Regular cardiac myocyte (primary cell): ENCODE measurements at places on chromosomes 13 and 19. TPM values are rescaled to one million over a fixed set of nuclear protein-coding genes. Genes with fewer than 3 reads are reported as not detected.

Gene FCGBP
- 0.38 and 0.85 TPM in 2 replicates for total RNA-seq

Gene HSD17B14
- 0.38 and 2.5 TPM in 2 replicates for total RNA-seq

Gene ZNF560
- total RNA-seq: 2.7 and 3.4 TPM in 2 replicates

Gene FXYD3
- total RNA-seq: 0.38 TPM in 1 of 2 replicates, not detected in the other

Gene FXYD1
- total RNA-seq: 0.58 and 1.4 TPM in 2 replicates

Gene DKKL1
- total RNA-seq: not detected in 2 replicates

Gene IGFL1
- total RNA-seq: not detected in 2 replicates

Gene MED25
- total RNA-seq: 14.0 and 14.1 TPM in 2 replicates

Gene PRSS57
- total RNA-seq: not detected in 2 replicates

Gene ZNF544
- total RNA-seq: 42.0 and 44.5 TPM in 2 replicates

Gene CCL25
- not detected in 2 replicates for total RNA-seq

Gene INSR
- 13.2 and 40.0 TPM in 2 replicates for total RNA-seq

Gene IGFL2
- 1.1 TPM in 1 of 2 replicates, not detected in the other for total RNA-seq

Gene KANK3
- total RNA-seq: 0.56 and 0.58 TPM in 2 replicates

Gene TEX29
- total RNA-seq: 0.38 TPM in 1 of 2 replicates, not detected in the other

Gene LRP3
- total RNA-seq: 22.8 and 34.1 TPM in 2 replicates

Gene SLITRK1
- not detected in 2 replicates for total RNA-seq

Gene PSG11
- under 0.01 TPM in 1 of 2 replicates, not detected in the other for total RNA-seq

Gene ZNF253
- 3.1 and 3.9 TPM in 2 replicates for total RNA-seq

Gene ZNF571
- total RNA-seq: 1.7 and 5.4 TPM in 2 replicates
